ENCODE measurements at places on chromosomes 5 and 9. TPM values are rescaled to one million over a fixed set of nuclear protein-coding genes. Genes with fewer than 3 reads are reported as not detected.

The CBY3 gene
- polyA plus RNA-seq = not detected

The ANKRD18A gene
- 3.1 TPM for polyA plus RNA-seq

The TBC1D13 gene
- polyA plus RNA-seq = 12.5 TPM

The EQTN gene
- not detected for polyA plus RNA-seq

The PLPP7 gene
- polyA plus RNA-seq = 160 TPM

The ANKRD20A1 gene
- 3.0 TPM for polyA plus RNA-seq

The AFAP1L1 gene
- polyA plus RNA-seq = 26.2 TPM

The PAPPA gene
- 0.59 TPM for polyA plus RNA-seq

The SARDH gene
- 1.7 TPM for polyA plus RNA-seq

The HTR1A gene
- polyA plus RNA-seq = not detected

The TMC1 gene
- 0.05 TPM for polyA plus RNA-seq

The PITX1 gene
- polyA plus RNA-seq = 0.02 TPM

The POC5 gene
- 4.0 TPM for polyA plus RNA-seq

The PCDHB7 gene
- polyA plus RNA-seq = 0.57 TPM

The COL23A1 gene
- polyA plus RNA-seq = 2.5 TPM

The ANKDD1B gene
- polyA plus RNA-seq = 0.11 TPM

The GIN1 gene
- 7.6 TPM for polyA plus RNA-seq

The KIF12 gene
- 0.23 TPM for polyA plus RNA-seq

The SEC24A gene
- 3.0 TPM for polyA plus RNA-seq

The CD274 gene
- polyA plus RNA-seq = 4.9 TPM

The PRSS3 gene
- not detected for polyA plus RNA-seq

The CCDC180 gene
- 3.2 TPM for polyA plus RNA-seq

The BTNL8 gene
- 0.16 TPM for polyA plus RNA-seq

The NELFB gene
- 33.8 TPM for polyA plus RNA-seq

The LECT2 gene
- not detected for polyA plus RNA-seq

The STK32A gene
- polyA plus RNA-seq = 0.81 TPM

The MFAP3 gene
- polyA plus RNA-seq = 4.8 TPM

The LEAP2 gene
- 1.6 TPM for polyA plus RNA-seq

The INSL6 gene
- polyA plus RNA-seq = not detected

Measured in right cardiac atrium (tissue), 5 donors.